ENCODE measurements at places on chromosomes 11 and 22.

DNA sequence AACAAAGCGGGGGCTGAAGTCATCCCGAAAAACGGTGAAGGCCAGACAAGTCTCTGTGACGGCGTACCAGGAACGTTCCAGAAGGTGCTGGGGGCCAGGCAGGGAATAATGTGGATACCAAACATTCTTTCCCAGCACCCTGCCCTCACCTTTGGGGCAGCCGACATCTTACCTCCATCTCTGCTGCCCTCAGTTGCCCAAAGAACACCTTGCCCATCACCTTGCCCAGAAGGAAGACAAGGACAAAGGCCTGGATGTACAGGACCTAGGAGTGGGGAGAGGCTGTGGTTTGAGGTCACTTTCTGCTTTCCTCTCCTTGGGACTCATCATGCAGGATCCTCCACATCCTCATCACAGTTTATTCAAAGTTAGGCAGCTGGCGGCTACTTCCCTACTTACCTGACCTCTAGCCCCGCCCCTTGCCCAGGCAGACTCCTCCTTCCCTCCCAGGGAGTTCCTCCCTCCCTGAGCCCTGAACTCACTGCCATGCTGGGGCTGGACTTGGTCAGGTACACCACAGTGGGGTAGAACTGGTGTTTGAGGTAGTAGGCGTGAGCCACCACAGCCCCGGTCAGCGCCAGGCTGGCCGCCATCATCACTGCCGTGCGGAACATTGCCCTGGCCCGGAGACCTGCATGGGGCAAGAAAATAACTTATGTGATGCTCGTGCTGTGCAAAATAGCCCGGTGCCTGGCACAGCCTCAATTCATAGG is 1.2 kb downstream of the SYVN1 start:
- no peak for DNase-seq

DNA sequence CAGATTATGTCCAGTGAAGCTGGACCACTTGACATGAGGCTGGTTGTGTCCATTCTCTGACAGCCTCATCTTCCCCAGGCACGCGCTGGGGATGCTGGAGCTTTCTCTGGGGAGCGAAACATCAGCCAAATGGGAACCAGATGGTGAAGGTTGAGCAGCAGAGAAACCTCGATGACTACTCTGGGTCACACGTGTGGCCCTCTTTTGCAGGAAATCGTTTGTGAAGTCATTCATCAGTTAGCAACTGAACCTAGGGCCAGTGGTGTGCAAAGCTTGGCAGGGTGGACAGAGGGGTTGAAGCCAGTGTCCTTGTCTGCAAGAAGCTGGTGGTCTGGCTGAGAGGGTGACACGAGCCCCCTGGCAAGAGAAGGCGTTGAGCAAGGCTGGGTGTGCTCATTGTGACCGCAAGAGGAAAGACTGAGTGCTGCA is 109.8 kb downstream of the ZBTB16 start:
- DNase-seq, result no peak

GRCh38 chr11:110469127-110469526 is 39.4 kb downstream of the FDX1 start:
- DNase-seq, result no peak

DNA sequence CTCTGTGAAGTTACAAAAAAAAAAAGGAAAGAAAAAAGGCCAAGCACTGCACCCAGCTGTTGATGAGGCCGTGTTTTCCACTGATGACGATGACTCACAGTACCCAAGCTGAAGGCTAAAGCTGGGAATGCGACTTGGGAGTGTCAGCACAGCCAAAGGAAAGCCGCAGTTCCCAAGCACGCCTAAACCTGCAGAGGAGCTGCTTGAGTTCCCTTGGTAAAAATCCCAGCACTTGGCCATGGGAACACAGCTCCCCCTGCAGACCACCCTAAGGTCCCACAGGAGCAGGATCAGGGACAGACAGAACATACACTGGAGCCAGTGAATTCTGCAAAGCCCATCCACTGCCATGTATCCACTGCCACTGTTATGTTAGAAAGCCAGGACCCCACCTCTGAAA is 39.9 kb downstream of the SERGEF start:
- DNase-seq, result no peak

- DNase-seq, result no peak
These were observed 51.5 kb upstream of the RAB1B start for GRCh38 chr11:66216911-66217310.

DNA sequence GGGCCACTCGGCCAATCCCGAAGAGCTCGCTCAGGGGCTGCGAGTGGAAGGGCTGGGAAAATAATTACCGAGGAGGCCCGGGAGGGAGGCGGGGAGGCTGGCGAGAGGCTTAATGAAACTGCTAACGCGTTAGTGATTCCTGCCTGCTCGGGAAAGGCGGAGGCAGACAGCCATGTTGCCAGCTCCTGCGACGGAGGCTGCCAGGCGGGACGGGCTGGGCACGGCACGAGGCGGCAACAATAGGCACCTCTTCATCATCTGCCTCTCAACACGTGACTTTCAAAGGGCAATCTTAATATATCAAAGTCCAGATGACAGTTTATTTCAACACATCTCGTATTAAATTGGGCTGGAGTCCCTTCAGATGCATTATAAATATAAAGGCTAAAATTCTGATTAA is 68.0 kb upstream of the TCF20 start:
- no peak for DNase-seq

DNA sequence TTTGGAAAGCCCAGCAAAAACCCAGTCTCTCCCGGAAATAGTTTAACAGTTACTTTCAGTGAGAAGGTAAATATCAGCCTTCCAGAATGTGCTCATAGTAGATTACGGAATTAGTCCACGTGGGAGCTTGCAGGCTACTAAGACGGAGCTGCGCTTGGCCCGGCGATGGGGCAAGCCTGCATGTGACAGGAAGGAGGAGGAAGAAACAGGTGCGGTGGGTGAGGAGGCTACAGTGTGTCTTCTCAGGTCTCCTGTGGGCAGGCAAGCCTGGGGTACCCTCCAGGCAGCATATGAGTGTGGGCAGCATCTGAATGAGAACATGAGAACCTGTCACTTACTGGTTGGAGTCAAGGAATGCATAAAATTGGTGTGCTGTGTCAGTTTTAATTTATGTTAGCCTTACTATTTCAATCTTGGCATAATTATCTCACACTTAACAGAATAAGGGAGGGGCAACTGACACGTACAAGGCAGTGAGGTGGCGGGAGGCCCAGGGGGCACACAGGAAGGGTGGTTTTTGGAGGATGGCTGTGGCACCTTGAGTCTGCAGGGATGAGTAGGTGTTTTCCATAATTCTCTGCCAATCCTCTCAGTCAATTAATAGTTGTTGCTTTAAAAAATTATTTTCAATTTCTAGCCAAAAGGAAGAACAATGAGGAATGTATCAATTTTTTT is 35.7 kb downstream of the CLMP start:
- DNase-seq, result no peak

- no peak for DNase-seq
These were observed 145.8 kb downstream of the APOL5 start for GRCh38 chr22:35863432-35863831.

- no peak for DNase-seq
These were observed 65.6 kb downstream of the CCDC81 start for GRCh38 chr11:86440305-86440716.

DNA sequence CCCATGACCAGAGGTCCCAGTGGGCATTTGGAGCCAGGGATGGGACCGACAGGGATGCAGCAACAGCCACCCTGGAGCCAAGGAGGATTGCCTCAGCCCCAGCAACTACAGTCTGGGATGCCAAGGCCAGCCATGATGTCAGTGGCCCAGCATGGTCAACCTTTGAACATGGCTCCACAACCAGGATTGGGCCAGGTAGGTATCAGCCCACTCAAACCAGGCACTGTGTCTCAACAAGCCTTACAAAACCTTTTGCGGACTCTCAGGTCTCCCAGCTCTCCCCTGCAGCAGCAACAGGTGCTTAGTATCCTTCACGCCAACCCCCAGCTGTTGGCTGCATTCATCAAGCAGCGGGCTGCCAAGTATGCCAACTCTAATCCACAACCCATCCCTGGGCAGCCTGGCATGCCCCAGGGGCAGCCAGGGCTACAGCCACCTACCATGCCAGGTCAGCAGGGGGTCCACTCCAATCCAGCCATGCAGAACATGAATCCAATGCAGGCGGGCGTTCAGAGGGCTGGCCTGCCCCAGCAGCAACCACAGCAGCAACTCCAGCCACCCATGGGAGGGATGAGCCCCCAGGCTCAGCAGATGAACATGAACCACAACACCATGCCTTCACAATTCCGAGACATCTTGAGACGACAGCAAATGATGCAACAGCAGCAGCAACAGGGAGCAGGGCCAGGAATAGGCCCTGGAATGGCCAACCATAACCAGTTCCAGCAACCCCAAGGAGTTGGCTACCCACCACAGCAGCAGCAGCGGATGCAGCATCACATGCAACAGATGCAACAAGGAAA is 27.3 kb upstream of the L3MBTL2 start:
- DNase-seq, result no peak

DNA sequence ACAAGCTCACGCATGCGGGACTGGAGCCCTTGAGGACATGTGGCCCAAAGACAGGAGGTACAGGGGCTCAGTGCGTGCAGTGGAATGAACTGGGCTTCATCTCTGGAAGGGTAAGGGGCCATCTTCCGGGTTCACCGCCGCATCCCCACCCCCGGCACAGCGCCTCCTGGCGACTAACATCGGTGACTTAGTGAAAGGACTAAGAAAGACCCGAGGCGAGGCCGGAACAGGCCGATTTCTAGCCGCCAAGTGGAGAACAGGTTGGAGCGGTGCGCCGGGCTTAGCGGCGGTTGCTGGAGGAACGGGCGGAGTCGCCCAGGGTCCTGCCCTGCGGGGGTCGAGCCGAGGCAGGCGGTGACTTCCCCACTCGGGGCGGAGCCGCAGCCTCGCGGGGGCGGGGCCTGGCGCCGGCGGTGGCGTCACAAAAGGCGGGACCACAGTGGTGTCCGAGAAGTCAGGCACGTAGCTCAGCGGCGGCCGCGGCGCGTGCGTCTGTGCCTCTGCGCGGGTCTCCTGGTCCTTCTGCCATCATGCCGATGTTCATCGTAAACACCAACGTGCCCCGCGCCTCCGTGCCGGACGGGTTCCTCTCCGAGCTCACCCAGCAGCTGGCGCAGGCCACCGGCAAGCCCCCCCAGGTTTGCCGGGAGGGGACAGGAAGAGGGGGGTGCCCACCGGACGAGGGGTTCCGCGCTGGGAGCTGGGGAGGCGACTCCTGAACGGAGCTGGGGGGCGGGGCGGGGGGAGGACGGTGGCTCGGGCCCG is at the start of gene MIF:
TSS of gene MIF (plus strand) at position 439 of the 765 bp plus-strand sequence. CDS start at position 531, 92 bp downstream.
- DNase-seq, result peak; percentile 91

- peak; percentile 88 for DNase-seq
These were observed at the start of the genes ACAD8 and THYN1 for GRCh38 chr11:134253188-134253993. ACAD8 (plus strand) TSS chr11:134253568; CDS start chr11:134253601, 33 bp downstream. THYN1 (minus strand) TSS chr11:134253352; CDS start chr11:134252882, 470 bp downstream.

GRCh38 chr11:122706291-122707088 is 51.0 kb downstream of the UBASH3B start:
- no peak for DNase-seq

DNA sequence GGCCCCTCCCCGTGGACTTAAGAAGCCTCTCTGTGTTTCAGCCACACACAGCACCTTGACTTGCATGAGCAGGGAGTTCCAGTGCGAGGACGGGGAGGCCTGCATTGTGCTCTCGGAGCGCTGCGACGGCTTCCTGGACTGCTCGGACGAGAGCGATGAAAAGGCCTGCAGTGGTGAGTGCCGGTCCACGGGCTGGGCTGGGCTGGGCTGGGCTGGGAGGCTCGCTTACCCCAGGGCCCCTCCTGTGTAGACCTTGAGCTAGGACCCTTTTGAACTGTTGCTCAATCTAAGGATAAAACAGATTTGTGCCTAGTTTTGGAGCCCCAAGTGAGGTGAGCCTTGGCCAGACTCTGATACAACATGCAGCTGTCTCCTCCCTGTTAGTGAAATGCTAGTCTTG is 151.4 kb upstream of the SORL1-AS1 start:
- DNase-seq, result no peak

DNA sequence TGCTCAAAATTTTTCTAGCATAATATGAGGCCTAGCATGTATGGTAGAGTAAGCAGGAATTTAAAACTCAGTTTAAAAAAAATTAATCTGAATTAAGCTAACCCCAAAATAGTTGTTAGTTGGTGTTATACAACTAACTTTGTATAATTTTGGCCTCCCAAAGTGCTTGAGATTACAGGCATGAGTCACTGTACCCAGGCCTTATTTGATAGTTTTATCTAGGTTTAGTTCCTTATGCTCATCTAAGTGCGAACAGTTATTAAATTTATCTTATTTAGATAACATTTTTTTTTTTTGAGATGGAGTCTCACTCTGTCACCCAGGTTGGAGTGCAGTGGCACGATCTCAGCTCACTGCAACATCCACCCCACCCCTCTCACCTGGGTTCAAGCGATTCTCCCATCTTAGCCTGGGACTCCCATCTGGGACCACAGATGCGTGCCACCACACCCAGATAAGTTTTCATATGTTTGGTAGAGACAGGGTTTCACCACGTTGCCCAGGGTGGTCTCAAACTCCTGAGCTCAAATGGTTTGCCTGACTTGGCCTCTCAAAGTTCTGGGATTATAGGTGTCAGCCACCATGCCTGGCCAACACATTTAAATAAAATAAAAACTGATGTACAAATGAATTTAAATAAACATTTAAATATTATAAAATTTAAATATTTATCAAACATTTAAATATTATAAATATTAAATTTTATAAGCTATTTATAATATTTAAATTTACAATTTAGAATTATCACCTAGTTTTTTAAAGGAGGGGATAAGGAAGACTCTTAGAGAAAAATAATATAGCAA is 7.5 kb downstream of the IL18 start:
- no peak for DNase-seq

GRCh38 chr11:70825893-70826540 is 426.4 kb downstream of the SHANK2 start:
- DNase-seq, result no peak

- DNase-seq, result no peak
These were observed 7.0 kb upstream of the HBE1 start for GRCh38 chr11:5276697-5277096.

DNA sequence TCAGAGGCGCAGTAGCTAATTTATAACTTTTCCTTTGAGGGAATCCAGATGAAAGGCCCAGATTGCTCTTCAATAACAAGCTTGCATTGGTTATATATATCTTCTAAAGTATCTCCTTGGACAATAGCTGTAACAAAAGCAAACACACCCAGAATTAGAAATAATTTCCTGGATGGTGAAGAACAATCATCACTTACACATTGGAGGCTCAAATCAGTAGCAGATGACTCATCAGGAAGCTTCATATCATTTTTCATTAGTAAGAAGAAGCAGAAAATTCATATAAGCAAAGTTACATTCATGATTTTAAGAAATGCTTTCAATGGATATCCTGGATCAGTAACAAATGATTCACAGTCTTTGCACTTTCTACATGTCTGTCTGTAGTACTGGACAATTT is 173.6 kb upstream of the CCDC90B start:
- no peak for DNase-seq

DNA sequence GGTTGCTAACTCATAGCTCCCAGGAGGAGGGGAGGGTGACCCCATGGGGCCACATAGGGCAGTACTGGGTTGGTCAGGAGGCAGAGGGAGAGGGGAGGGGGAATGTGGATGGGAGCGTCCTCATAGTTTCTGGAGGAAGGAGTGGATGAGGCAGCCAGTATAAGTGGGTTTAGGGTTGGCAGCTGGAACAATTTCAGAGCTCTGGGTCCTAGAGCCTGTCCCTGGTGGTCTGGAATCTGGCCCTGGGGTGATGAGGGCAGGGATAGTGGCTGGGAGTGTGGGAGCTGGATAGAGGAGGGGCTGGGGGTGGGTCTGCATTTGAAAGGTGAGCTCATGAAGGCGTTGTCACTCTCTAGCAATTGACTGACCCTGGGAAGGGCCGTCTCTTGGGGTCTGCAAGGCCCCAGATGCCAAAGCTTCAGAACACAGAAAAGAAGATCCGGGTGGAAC is 5.3 kb upstream of the MRGPRG start:
- no peak for DNase-seq

Measured in activated CD8-positive, alpha-beta memory T cell treated with anti-CD3 and anti-CD28 coated beads for 1 hour (primary cell).